ENCODE measurements at places on chromosomes 3 and 15.

DNA sequence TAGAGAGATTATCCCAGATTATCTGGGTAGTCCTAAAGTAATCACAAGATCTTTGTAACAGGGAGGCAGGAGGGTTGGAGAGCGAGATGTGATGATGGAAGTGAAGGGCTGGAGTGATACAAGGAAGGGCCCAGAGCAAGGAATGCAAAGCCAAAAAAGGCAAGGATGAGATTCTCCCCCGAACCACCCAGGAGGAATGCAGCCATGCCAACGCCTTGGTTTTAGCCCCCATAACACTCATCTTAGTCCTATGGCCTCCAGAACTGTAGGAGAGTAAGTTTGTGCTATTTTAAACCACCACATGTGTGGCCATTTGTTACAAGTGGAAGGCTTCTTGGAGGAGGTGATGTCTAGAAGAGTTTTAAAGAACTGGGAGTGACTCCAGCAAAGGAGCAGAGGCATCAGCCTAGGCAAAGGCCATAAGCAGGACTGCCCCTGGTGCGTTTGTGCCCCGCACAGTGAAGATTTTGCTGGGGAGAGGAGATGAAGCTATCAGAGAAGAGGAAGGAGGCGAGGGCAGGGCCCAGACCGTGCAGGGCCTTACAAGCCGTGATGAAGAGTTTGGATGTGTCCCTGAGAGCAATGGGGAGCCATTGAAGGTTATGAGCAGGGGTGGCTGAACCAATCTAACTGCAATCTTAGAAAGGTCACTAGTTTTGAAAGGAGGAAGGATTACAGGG is 25.3 kb upstream of the CORO2B start:
- DNase-seq: no peak

DNA sequence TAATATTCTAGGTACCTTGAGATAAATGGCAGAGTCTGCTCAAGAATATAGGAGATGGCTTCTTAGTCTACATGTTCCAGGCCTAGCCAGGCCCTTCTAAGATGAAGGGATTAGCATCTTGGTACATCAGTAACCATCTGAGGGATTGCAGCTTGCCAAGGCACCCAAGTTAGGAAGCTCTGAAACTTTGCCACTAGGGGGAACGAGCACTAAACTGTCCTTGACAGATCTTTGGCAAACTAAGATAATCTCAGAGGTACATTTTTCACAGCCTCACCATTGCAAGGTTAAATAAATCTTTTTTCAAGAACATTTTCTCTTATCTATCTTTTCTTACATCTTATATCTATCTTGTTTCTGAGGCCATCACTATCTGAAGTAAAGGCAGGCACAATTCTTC is 351.2 kb downstream of the RAP2B start:
- peak; percentile 2 for DNase-seq

- DNase-seq: peak; percentile 14
Measured at GRCh38 chr15:75456710-75457109, 5.2 kb upstream of the SIN3A start.

DNA sequence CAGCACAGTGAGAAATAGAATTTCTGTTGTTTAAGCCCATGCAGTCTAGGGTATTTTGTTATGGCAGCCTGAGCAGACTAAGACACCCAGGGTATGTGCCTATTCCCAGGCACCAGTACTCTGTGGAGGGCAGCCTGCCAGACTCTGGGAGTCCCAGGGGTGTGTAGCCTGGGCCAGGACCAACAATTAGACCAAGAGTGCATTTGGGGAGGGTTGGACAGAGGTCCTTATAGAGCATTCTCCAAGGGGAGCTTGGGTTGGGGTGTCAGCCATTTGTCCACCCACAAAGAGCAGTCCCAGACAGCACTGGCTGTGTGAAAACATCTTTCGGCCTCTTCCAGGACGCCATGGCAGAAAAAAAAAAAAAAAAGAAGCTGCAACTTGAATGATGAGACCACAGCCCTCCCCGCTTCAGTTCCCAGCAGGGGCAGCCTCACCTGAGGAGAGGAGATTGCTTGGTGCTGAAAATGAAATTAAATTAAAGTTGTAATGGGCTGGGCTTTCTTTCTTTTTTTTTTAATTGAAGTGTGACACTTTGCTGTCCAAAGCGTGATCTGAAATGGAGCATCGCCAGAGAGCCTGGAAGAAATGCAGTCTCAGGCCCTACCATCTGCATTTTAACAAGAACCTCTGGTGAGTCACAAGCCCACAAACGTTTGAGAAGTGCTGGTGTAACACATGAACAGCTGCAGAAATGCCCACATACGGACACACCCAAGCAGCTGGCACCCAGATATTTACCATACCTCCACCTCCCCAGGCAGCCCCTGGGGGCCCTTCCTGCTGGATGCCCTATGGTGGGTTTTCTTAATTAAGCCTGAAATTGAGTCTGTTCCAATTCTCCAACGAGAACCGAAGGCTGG is 21.3 kb upstream of the CAV3 start:
- peak; percentile 31 for DNase-seq

- DNase-seq: peak; percentile 57
Measured at GRCh38 chr3:171783086-171783485, 27.2 kb downstream of the PLD1 start.

DNA sequence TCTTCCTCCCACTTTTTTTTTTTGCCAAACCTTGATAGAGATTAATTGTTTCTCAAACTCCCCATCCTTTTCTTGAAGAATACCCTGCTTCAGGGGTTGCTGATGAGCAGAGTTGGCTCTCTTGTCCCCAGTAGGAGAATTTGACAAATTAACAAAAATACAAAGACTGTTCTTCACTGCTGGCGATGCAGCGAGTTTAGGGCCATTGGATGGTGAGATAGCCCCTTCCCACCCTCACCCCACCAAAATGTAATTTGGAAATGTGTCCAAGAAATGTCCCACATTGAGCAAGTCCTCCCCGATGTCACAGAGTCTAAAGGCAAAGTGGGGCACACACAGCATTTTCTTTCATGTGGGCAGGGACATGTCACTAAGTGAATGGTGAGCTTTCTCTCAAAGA is 136.0 kb upstream of the RARB start:
- DNase-seq: no peak

DNA sequence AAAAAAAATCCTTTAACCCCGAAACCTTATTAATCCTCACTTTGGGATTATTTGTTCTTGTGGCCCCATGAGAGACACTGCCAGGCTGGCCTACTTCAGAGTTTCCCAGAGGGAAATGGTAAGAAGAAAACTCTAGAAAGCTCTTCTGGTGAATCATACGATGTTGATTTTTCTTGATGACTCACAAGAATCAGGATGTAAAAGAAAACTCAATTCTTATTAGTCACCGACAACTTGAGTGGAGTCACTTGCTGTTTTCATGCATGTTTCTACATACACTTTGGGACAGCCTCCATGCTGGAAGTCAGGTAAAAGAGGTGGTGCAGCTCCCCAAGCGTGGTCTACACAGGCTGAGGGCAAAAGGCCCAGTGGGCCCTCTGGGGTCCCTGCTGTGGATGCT is 42.8 kb downstream of the MYO5C start:
- DNase-seq: peak; percentile 90

DNA sequence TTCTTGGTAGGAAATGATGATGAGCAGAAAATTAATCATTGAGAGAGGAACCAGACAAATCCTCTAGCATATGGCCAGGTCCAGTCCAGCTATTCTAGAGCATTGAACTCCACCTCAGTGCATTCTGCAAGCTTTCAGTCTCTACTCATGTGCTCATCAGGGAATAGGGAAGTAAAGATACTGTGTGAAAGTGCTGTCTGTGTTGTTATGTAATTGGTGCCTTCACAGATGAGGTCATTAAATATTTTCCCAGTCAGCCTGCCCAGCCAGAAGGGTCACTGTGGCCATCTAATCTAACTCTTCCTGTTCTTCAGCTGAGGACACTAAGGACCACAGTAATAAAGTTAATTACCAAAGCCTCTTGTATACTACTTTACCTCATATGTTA is 28.2 kb downstream of the C3orf62 start:
- DNase-seq: no peak

- no peak for DNase-seq
Measured at GRCh38 chr3:189790658-189791057, 159.5 kb downstream of the TP63 start.
